ENCODE measurements at places on chromosomes 7 and 10. TPM values are rescaled to one million over a fixed set of nuclear protein-coding genes. Genes with fewer than 3 reads are reported as not detected.

DNA sequence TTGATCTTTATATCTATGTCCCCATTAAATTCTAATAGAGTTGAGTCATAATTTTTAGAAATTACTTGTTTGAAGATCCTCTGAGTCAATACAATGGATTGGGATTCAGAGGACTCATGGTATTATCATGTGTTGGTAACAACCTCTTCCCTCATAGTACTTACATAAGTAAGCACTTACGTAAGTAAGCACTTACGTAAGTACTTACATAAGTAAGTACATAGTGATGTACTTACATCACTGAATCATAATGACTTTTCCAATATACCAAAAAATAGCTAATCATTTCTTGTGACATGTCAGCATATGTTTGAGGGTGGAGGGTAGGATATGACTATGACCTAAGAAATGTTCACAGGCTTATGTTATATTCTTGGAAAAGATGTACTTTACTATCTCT, 740.5 kb downstream of the SORCS1 start:
- H3K4me1 ChIP-seq = no peaks in the 10 kb centered on the region
- H3K4me3 ChIP-seq = no peak overlapping the region
- DNase-seq = no peak
- no peaks in the 10 kb centered on the region for H3K27me3 ChIP-seq
- no peak overlapping the region for H3K27ac ChIP-seq

- no peaks in the 10 kb centered on the region for H3K36me3 ChIP-seq
- no peak for DNase-seq
- H3K27ac ChIP-seq = peak overlapping the region; percentile 28
- H3K27me3 ChIP-seq = no peaks in the 10 kb centered on the region
- no peaks in the 10 kb centered on the region for H3K4me1 ChIP-seq
- no peak overlapping the region for H3K4me3 ChIP-seq
Measured at GRCh38 chr7:70763961-70764691, 367.8 kb upstream of the GALNT17 start.

DNA sequence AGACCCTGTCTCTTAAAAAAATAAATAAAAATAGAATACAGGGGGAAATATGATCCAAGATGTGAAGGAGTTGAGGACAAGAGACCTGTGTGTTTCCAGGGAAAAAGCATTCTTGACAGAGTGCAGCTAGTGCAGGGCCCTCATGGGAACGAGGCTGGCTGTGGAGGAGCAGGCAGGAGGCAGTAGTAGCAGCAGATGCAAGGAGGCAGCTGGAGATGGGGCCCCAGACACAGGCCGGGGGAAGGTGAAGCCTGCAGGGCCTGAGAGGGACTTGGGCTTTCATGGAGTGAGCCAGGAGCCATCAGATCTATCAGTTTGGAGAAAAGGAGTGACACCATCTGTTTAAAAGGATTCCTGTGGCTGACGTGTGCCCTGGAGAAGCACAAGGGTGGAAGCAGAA, 71.4 kb upstream of the ZNF438 start:
- no peaks in the 10 kb centered on the region for H3K36me3 ChIP-seq
- H3K4me3 ChIP-seq = no peak overlapping the region
- no peak for DNase-seq

ZNF117 gene
- total RNA-seq = 2.9 TPM

ZNF736 gene
- 21.8 TPM for total RNA-seq

All from activated naive CD8-positive, alpha-beta T cell treated with anti-CD3 and anti-CD28 coated beads for 36 hours (primary cell).